Activated CD8-positive, alpha-beta T cell treated with anti-CD3 and anti-CD28 coated beads for 36 hours (primary cell): ENCODE measurements at places on chromosomes 6 and 20.
A peak's percentile ranks its signal among the peaks of the same experiment; 100 is the strongest.

GRCh38 chr6:169341706-169342105 is 88.1 kb upstream of the THBS2 start:
- no peak for DNase-seq

DNA sequence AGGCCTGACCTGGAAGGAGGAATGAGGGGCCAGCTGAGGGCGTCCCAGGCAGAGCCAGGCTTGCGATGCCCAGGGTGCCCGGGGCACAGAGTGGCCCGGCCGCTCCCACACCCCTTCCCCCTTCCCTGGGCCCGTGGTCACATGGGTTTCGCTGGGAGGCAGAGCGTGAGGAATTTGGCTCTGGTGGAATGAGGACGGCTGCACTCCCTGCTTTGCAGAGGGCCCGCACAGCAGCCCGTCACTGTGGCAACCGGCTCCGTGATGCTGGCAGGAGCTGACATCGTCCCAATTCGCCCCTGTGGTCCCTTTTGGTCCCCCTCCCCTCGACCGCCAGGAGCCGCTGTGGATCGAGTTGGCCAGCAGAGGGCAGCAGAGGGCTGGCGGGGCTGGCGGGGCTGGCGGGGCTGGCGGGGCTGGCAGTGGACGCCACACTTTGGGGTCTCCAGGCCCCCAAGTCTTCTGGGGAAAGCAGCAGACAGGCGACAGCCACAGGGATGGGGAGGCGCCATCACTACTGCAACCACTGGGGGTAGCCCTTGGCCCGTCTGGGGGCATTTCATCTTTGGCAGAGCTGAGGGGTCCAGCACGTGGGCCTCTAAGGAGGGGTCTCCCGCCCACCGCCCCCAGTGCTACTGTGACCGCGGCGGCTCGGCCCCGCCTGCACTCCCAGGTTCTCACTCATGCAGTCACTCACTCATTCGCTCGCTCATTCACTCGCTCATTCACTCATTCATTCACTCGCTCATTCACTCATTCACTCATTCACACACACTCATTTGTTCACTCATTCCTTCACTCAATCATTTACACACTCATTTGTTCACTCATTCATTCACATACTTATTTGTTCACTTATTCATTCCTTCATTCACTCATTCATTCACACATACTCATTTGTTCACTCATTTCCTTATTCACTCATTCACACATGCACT is 49.7 kb upstream of the BHLHE23 start:
- peak; percentile 60 for DNase-seq

DNA sequence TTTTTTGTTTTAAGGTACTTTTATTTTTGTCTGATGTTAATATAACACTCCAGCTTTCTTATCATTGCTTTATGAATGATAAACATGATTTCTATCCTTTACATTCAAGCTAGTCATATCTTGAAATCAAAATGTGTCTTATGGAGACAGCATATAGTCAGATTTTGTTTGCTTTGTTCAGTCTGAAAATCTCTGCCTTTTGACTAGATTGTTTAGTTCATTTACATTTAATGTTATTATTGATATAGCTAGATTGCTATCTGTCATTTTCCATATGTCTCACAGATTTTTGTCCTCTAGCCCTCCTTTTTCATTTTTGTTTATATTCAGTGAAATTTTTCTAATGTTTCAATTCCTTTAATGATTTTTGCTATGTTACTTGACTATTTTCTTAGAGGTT is 332.8 kb downstream of the SMOC2 start:
- DNase-seq, result no peak

- peak; percentile 50 for DNase-seq
Measured at GRCh38 chr6:83430611-83431544, at the start of gene ME1. Gene ME1, minus strand, starts transcription at chr6:83431051. Its CDS starts 97 bp downstream, at chr6:83430954.

DNA sequence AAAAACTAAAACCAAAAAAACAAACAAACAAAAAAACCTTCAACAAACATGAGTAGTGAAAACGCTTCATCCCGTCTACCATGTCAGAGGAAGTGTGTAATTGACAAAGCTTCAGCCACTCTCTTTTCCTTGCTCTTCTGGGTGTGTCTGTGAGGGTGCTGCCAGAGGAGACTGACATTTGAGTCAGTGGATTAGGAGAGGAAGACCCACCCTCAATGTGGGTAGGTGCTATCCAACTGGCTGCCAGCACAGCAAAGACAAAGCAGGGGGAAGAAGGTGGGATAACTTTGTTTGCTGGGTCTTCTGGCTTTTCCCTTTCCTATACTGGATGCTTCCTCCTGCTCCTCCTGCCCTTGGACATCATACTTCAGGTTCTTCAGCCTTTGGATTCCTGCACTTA is 145.6 kb downstream of the TASP1 start:
- DNase-seq, result no peak

DNA sequence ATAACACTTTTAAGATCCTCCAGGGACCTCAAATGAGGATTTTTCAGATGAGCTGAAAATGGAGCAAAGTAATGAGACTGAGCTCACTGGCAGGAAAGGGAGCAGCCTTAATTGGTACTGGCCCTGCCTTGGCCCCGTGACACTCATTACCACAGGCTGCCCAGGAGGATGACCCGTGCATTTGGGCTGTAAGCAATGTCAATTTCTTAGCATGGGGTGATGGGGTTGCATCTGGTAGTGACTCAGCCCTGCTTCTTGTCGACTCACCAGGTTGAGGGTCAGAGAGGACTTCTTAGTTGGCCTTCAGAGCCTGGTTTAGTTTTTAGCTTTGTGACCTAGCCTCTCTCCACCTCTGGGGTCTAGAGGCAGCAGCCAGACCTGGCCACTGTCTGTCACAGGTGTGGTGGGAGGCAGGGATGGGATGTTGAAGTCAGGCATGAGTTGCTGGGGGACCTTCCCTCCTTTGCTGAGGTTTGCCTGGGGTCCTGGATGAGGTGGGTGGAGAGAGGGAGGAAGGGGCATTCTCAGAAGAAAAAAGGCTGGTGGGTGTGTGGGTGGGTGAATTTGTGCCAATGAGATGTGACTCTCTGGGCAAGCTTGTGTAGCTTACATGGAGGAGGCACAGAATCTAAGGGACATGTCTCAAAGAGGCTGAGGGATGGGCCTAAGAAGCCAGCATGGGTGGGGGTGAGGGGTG is 25.9 kb upstream of the EPB41L1 start:
- DNase-seq, result no peak

DNA sequence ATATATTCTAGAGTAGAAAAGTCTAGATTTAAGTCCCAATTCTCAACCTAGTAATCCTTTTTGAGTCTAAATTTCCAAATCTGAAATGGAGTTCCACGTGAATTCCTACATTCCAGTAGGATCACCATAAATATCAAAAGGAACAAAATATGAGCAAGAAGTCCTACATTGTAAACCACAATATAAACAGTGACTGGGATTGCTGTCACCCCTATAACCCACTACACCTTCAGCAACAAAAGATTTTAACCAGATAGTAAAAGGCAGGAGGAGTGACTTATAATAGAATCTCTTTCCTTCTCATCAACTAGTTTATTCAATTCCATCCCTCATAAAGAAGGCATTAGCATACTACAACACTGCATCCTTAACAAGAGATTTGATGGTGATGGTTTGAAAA is 210.6 kb downstream of the KIF16B start:
- no peak for DNase-seq

DNA sequence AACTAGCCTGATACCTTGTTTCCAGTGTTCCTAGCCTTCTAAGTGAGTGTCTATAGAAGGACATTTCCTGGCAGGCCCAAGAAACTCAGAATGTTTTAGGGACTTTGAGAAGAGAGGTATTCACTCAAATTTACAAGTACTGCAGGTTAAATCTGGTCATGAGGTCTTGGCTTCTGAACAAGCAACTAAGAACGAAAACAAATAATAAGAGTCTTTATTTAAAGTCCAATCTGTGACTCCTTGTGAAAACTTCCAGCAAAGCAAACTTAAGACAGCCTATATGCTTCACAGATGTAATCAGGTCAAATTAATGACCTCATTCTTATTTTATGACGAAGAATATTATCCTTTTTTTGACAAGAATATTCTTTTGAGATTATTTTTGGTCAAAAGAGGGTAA is 79.4 kb upstream of the PRSS16 start:
- no peak for DNase-seq
